ENCODE measurements at places on chromosomes 13 and 19.

GRCh38 chr19:2625434-2625833, 77.1 kb downstream of the GNG7 start:
- no peak for DNase-seq

DNA sequence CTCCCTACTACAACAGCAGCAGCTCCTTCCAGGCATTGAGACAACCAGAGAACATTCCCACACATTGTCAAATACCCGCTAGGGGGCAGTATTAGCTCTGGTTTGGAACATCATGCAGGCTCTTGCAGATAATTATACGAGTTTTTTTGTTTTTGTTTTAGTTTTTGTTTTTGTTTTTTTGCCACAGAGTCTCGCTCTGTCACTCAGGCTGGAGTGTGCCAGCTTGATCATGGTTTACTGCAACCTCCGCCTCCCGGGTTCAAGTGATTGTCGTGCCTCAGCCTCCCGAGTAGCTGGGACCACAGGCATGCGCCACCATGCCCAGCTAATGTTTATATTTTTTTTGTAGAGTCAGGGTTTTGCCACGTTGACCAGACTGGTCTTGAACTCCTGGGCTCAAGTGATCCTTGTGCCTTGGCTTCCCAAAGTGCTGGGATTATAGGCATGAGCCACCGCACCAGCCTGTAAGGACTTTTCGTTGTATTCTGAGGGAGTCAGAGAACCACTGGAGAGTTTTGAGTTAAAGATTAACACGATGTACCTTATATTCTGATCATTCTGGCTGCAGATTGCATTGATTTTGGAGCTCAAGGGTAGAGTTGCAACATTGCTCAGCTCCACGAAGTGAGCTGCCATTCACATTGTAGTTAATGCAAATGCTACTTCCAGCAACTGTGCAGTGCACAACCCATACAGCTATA, 41.7 kb upstream of the CEACAM20 start:
- peak; percentile 38 for DNase-seq

GRCh38 chr13:93889430-93889951, 590.0 kb downstream of the DCT start:
- no peak for DNase-seq

DNA sequence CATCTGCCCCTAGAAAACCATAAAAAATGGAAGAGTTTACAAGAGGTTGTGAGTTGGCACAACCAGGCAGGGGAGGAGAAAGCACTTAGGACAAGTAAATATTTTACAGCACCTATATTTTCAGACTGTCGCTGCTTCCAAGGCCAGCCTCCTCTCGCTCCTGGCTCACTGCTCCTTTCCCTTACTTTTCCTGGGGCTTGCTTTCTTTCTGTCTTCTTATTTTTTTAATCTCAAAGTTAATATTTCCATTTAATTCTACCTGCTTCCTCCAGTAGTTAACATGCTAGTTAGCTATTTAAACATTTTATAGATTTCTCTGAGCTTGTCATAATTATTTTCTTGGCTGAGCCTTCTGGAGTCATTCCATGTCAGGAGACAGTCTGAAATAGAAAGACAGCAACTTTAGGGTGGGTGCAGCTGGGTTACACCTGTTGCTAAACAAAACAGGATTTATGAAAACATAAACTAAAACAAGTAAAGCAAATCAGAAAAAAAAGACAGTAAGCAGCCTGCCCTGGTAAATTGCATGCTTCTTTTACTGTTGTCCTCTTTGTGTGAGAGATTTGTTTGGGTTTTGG, 330.1 kb downstream of the DLEU7 start:
- no peak for DNase-seq

DNA sequence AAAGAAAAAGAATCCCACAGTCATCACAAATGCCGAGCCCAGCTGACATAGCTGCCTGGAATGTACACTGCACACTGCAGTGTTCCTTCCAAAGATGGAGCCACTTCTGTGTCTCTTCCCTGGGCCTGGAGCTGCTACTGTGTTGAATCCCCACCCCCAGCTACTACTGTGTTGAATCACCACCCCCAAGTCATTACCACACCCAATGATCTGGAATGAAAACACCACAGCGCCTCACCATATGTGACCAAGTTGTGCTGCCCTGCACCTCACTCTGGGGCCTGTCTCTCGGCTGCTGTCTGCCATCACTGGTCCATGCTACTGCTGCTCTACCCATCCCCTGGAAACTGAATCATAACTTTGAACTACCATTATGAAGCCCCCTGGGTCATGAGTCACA, 861.2 kb downstream of the UQCRFS1 start:
- DNase-seq: no peak

DNA sequence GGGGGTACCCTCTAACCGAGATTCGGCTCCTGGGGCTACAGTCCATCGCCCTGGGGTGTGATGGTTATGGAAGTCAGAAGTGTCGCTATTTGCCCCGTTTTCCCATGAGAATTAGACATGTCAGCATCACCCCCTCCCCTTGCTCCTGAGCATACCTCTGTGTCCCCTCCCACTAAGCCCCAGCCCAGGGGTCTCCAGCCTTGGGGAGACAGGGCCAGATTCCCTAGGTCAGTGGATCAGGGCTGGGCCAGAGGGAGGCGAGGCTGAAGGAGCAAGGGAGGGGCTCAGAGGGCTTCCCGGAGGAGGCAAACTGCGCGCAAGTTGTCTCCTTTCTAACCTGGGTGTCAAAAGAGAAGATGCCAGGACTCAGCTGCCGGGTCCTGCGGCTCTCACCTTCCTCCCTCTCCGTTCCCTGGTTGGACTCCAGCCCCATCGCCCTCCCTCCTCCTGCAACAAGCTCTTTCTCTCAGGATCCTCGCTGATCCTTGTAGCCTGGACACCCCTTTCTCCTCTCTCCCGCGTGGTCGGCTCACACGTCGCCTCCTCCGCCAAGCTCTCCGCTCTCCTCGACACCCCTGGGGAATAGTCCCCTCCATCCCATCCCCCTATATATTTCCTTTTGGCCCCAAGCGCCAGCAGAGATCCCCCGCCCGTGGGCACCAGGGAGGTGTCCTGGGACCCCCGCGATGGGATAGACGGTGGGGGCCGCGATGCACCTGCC, 459 bp upstream of the TMEM59L start:
- DNase-seq: no peak

DNA sequence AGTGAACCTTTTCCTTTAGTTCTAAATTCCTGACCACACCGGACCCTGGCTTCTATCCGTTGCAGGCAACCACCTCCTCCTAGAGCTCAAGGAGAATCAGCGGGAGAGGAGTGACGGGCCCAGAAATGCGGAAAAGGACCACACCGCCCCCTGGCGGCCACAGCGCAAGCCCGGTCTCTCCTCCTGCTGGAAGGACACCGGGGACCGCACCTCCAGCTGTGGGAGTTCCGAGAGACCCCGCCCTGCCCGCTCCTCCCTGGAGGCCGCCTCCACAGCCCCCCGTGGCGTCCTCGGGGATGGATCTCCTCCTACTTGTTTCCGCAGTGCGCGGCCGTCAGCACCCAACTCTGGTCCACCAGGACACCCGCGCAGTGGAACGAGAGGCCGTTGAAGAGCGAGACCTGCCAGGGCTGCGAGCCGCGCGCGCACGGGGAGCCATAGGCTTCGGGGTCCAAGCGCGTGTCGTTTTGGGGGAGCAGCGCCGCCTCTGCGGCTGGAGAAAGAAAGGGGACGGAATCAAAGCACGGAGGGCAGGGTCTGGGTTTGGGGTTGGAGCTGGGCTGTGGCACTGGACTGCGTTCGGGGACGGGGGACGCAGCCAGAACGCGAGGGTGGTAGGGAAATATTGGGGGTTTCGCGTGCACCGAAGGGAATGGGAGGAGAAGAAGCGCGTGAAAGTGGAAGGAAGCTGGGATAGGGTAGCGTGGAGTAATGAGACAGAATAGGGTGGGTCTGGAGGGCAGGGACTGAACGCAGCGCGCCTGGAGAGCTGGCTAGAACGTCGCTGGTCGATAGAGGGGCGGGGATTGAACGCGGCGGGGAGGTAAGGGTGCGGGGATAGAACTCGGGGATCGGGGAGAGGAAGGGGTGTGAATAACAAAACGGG, 2.5 kb downstream of the KLK10 start:
- peak; percentile 16 for DNase-seq

- no peak for DNase-seq
Measured at GRCh38 chr19:3467437-3468198, 12.7 kb downstream of the SMIM24 start.

DNA sequence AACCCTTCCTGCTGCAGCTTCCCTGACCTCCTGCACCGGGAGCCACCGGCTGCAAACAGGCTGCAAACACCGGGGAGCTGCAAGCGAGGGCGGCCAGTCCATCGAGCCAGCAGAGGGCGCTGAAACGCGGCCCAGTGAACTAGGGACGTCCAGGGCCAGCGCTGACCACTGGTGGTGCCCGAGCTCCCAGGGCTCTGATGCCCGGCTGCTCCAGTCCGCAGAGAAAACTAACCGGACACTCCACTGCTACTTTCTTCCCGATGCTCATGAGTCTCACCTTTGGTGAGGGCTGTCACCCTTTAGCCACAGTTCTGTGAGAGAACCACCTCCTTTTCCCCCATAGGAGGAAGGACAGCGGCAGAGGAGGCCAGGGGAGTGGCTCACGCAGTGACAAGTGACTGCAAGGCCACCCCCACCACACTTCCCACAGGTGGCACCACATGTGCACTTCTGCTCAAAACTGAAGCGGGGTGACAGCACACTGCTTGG, 82.8 kb upstream of the MTIF3 start:
- peak; percentile 23 for DNase-seq

DNA sequence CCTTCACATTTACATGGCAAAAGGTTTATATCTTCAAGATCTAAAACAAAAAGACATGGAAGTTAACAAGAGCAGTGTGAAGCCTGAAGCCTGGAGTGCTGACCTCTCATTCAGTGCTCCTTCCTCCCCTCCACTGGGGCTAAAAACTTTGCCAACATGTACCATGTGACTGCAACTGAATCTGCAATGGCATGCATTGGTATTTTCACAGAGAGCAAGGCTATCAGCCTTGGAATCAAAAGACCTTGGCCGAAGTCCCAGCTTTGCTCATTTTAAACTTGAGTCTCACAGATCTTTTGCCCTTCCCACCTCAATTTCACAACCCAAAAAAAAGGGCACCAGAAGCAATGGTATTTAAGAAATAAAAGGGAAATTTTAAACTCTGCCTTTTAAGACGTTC, 325.1 kb downstream of the DCT start:
- DNase-seq: no peak

GRCh38 chr19:45960595-45961235, 12.9 kb downstream of the NOVA2 start:
- DNase-seq: no peak

- no peak for DNase-seq
Measured at GRCh38 chr13:106047859-106048258, 487.6 kb downstream of the EFNB2 start.

DNA sequence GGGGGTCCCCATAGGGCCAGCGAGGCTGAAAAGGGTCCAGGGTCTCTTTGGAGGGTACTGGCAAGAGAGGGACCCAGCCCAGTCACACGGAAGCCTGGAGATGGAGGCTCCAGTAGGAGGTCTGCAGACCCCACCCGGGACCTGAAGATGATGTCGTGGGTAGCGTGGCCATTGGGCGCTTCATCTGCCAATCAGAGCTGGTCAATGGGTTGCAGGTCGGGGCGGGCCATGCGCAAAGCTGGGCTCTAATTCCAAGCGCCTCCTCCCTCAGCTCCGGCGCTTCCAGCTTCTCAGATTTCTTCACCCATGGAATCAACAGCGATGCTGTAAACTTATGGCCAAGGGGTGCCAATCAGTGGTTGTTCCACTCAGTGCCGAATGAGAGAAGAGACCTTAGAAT, 10.9 kb downstream of the SIGLEC12 start:
- DNase-seq: no peak

- DNase-seq: no peak
Measured at GRCh38 chr13:106369091-106369490, 166.4 kb downstream of the EFNB2 start.

GRCh38 chr19:47723581-47723940, 10.3 kb downstream of the EHD2 start:
- no peak for DNase-seq

DNA sequence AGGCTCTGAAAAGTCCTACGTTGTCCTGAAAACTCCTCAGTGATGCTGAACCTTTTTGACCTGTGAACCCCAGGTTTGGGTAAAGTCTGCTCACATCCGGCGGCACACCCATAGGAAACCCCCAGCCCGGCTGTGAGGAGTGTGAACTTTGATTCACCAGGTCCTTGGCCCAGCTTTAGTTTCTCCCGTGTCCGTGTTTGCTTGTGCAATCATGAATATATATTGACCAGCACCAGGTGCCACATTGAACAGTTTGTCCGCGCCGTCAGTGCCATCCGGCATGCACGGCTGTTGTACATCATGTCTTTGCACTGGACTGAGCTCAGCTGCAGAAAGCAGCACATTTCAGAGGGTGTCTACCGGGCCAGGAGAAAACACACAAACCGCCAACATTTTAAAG, 45.3 kb downstream of the NFIC start:
- no peak for DNase-seq

- DNase-seq: no peak
Measured at GRCh38 chr19:29971648-29972047, 29.6 kb downstream of the URI1 start.

- peak; percentile 56 for DNase-seq
Measured at GRCh38 chr19:7917267-7918061, 2.7 kb upstream of the SNAPC2 start.
